ENCODE measurements at places on chromosomes 5 and 9.
A peak's percentile ranks its signal among the peaks of the same experiment; 100 is the strongest.

GRCh38 chr5:173331956-173332479 is 3.8 kb upstream of the STC2 start:
- DNase-seq: peak; percentile 78

DNA sequence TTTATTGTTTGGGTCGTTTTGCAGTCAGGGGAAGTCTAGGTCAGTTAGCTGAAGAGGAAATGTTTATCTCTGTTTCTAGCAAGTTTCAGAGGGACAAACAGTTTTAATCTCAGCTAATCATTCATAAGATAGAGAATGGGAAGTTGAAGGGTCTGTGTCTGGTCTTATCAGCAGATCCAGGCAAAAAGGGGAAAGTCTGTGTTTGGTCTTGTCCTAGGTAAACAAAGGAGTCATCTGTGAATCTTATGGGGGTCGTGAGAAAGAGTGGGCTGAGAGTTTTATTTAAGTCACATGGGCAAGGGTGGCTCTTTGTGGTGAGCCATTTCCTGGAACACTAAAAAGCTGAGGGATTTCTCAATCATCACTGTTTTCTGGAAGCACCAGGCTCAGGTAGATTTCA is 5.6 kb upstream of the SNCAIP start:
- DNase-seq: no peak

DNA sequence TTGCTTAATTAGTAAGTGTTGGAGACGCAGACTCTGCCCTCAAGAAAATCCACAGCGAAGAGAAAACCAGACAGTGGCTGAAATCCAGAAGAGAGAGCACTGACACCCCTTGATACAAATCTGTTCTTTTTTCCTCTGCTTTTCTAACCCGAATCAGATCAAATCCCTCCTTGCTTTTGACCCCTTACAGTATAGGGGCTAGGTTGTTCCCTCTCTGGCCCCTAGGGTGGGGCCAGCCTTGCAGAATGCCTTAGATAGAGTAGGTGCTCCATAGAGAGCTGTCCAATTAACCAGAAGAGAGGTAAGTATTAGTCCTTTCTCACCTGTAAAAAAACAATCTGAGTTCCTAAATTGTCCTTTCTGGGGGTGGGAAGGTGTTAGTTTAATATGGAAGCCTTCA is 10.1 kb downstream of the C1QTNF2 start:
- DNase-seq: no peak

DNA sequence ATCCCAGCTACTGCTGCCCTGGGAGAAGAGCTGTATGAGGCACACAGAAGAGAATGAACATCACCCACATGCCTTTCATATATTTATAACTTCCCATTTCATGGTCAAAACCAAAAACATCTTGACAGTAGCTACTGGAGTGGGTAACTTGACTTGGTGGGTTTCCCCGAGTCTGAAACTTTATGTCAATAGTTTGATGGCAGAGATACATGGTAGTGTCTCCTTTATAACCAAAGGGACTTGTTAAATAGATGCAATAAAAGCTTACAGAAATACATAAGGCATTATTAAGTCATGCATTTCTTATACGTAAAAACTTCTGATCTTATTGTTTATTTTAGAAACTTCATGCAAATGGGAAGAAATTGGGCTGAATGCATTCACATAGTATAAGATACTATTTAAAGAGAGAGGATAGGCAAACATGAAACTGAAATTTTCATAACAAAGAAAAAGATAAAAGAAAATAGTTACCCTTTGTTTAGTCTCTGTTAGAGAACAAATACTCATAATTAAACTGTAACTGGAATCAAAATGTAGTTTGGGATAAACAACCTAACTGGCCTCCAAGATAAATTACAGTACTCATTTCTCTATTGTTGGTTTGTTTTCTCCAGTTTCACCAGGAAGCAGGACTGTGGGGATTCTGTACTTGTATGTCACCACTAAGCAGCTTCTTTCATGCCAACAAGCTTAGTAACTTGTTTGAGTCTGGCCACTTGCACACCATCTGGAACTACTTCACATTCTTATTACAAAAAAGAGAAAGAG is 459.3 kb upstream of the MEF2C start:
- no peak for DNase-seq

DNA sequence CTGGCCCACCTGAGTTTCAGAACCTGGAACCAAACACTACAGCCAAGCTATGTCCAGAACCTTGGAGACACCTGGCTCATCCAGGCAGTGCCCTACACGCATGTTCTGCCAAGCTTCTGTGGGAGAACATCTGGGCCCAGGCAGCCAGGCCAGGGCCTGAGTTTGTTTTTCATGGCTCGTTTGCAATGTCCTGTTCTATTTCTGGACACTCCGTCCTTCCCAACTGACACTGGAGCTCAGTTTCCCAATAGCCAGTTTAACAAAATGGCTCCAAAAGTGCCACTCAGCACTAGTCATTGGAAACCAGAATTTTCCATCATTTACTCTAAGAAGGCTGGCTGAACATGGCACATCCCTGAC is 38.6 kb downstream of the SH3RF2 start:
- no peak for DNase-seq

DNA sequence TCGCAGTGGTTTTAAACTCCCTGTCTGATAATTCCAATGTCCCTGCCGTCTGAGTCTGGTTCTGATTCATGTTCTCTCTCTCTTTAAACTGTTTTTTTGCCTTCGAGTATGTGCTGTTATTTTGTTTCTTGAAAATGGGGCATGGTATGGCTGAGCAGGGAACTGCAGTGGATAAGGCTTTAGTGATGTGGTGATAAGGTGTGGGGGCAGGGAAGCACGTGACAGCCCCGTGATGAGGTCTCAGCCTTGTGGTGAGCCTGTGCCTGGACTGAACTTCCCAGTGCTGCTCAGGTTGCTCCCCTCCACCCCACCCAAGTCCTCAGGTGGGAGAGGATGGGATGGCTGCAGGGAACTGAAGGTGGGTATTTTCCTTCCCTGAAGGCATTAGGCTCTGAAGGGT is 5.5 kb upstream of the ZNF354B start:
- DNase-seq: no peak

DNA sequence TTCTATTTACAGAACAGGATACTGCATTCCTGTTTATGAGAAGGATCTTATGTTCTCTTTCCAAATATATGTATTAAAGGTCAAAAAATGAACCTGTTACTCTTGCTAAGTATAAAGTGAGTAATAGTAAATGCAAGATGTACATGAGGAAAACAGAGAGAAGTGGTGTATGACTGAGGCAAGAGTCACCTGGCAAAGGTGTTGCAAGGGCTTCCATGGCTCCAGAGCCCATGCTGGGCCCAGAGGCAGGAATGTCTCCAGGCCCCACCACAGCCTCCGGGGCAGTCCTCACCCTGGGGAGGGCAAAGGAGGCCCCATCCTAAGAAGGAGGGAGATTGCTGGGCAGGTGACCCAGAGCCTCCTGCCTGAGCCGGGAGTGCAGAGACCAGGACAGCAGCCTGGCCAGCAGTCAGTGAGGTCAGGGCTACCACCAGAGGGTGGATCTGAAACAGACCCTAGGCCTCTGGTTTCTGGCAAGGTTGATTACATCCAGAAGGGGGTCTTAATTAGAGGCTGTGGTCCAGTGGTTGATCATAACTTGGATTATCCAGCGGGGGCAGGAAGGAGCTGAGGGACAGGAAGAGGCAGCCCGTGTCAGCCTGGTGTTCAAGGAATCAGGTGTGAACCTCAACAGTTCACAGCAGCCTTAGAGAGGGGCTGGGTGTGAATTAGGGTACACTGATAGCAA is 57.3 kb upstream of the CPLX2 start:
- no peak for DNase-seq

DNA sequence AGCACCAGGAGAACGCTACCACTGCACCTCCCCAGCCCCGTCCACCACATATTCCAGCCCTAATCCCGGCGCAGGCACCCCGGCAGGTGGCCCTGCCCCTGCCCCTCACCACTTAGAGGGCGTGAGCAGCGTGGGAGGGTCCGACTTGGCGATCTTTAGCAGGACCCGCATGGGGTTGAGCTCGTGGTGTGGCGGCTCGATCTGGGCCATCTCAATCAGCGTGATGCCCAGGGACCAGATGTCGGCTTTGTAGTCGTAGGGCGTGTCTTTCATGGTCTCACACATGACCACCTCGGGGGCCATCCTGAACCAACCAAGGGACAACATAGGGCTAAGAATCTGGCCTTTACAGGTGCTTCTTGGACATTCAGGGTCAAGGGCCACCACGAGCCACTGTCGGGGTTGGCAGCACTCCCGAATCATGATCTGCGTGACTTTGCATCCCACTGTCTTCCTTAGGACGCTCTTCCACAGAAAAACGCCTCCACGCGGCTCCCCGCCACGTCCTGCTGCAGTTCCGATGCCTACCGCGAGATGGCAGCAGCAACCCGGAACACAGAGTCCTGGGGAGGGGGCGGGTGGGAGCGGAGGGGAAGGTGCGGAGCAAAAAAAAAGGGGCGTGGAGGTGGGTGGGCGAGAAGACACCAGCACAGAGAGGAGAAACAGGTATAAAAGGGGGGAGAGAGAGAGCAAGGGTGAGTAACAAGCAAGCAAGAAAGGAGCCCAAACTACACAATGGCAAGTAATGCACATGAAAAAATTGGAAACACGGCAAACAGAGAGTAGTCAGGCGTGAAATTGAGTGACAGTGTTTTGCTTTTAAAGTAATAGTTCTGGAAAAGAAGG is 81.3 kb downstream of the STK10 start:
- DNase-seq: peak; percentile 44

DNA sequence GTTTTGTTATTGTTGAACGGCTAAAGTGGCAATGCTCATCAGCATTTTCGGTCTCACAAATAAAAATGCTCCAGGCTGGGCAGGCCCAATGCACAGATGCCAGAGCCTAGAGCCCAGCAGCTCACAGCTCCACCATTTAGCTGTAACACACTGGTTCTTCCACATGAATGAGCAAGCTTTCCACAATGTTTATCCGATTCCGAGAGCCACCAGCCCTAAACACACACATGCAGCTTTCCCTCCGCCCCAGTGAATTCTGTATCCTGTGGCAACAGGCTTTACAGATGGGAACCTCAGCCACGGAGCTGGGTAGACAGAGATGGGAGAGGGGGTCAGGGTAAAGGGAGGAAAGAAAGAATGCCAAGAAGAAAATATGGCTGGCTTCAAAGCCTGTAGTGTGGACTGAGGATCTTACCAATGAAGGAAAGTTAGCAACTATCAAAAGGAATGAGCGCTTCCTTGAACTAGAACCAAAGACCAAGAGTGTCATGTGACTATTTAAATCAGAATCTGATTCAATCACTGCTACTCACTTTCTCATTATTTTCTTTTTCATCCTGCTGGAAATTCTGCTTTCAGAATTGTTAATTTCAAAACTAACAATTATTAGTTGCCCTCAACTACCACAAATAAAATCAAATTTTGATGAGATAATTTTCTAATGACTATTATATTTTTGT is 77.1 kb downstream of the MRPS27 start:
- no peak for DNase-seq

DNA sequence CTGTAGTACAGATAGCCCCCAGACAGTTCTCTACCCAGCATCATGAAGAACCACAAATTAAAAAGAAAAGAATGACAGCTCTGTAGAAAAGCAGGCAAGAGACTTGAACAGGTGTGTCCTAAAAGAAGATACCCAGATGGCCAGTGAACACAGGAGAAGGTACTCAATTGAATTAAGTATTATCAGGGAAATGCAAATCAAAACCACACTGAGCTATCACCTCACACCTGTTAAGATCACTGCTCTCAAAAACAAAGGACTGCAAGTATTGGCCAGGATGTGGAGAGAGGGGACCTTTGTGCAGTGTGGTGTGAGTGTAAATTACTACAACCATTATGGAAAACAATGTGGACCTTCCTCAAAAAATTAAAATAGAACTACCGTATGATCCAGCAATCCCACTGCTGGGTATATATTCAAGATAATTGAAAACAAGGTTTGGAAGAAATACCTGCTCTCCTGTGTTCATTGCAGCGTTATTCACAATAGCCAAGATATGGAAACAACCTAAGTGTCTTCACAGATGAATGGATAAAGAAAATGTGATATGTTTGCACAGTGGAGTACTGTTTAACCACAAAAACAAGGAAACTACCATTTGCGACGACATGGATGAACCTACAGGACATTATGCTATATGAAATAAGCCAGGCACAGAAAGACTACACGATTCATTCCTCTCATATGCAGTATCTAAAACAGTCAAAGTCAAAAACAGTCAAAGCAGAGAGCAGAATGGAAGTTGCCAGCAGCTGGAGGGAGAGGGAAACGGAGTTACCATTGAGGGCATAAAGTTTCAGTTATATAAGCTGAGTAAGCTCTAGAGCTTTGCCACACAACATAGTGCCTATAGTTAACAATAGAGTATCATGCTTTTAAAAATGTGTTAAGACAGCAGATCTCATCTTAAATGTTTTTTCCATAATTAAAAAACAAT is 102.6 kb downstream of the WNK2 start:
- DNase-seq: no peak

GRCh38 chr9:137426018-137426681 is 3.0 kb downstream of the NOXA1 start:
- DNase-seq: no peak

GRCh38 chr9:19630760-19631159 is 158.1 kb downstream of the SLC24A2 start:
- DNase-seq: no peak

GRCh38 chr5:148830211-148830610 is 3.8 kb downstream of the ADRB2 start:
- DNase-seq: no peak

GRCh38 chr5:78639791-78640190 is 8.8 kb downstream of the LHFPL2 start:
- no peak for DNase-seq

DNA sequence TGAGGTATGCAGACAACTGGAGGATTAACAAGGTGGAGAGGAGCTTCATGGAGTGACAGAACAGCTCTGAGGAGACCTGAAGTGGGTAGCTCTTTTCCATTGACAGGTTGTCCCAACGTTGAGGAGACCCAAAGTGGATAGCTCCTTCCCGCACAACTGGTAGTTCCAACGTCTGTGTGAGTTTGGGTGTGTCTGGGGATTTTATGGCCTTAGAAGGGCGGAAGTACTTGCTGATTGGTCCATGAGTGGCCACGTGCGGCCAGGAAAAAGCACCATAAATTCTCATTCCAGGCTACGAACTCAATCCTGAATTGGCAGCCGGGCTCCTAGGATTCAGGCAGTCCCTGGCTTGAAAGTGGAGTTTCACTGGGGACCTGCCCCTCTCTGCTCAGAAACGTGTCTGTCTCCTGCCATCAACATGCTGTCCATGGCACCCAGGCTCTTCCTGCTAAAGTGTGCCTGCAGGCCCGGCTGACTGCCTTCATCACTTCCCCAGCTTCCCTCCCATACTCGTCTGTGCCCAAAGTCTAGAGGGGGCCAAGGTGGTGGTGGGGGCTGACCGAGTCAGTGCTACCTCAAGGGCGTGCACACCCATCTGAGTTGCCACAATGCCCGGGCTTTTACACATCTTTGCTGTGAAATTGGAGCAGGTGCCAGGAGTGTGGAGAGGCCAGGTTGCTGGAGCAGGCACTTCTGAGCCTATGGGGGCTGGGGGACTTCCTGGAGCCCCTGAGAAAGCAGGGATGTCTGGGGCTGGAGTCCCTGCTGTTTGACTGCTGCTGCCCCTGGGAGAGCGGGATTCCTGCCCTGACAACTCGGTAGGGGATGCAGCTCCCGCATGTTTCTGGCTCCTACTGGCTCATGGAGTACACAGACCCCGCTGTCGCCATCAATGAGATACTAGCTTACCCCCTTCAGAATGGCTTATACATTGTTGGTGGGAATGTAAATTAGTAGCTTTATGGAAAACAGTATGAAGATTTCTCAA is 2034.6 kb upstream of the ACO1 start:
- DNase-seq: no peak

- no peak for DNase-seq
Observed at GRCh38 chr9:95808011-95808410, 67.5 kb upstream of the ERCC6L2 start.
